Karpas-422 (cell line): ENCODE measurements at places on chromosomes 2 and 18.
A peak's percentile ranks its signal among the peaks of the same experiment; 100 is the strongest.

GRCh38 chr18:46563317-46563716 is 93.7 kb downstream of the LOXHD1 start:
- no peak for DNase-seq

GRCh38 chr18:9737472-9738121 is 29.5 kb downstream of the RAB31 start:
- DNase-seq = peak; percentile 24

- DNase-seq = no peak
Measured at GRCh38 chr2:80102026-80102425, 202.5 kb downstream of the LRRTM1 start.

GRCh38 chr2:135662088-135662487 is 79.6 kb upstream of the UBXN4 start:
- no peak for DNase-seq

DNA sequence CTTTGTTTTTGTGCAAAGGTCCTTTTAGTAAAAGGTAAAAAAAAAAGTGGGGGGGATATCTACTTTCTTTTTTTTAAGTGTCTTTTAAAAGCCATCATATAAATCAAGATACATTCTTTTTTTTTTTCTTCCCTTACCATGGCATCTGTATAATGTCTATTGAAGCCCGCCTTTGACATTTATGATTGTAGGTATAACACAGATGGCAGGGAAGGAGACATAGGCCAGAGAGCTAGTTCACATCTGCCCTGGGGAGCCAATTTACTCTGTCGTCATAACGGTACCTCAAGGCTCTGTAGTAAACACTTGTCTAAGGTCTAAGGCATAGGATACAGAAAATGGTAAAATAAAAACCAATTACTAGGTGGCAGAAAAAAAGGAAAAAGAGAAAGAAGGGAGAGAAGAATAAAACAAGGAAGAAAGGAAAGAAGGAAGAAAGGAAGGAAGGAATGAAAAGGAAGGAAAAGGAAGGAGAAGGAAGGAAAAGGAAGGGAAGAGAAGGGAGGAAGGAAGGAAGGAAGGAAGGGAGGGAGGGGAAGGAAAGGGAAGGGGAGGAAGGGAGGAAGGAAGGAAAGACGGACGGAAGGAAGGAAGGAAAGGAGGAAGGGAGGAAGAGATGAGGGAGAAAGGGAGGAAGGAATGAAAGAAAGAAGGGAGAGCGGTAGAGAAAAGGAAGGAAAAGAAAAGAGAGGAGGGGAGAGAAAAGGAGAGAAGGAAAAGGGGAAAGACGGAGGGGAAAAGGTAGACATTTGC is 343.5 kb downstream of the RBM43 start:
- DNase-seq = no peak

- no peak for DNase-seq
Measured at GRCh38 chr2:237612527-237613357, 14.6 kb upstream of the LRRFIP1 start.

GRCh38 chr2:126934809-126935208 is 36.1 kb downstream of the TEX51 start:
- no peak for DNase-seq

- DNase-seq = no peak
Measured at GRCh38 chr2:91975130-91975491, 2896.1 kb upstream of the TEKT4 start.

DNA sequence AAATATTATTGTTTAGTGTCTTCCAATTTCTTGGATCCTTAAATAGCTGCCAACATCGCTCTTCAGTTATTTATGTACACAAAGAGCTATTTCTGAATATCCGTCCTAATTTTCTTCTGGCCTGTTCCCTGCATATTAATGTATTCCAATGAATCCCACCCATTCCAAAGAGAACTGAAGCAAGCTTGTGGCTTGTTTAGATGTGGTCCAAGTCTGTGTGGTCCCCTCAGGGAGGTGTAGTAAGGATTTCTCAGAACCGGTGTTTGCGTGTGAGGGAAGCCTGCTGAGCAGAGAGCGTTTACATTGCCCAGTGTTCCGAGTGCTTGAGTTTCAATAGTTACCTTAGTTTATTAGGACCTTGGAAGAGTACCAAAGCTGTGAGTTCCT is 25.1 kb upstream of the IL1R1 start:
- no peak for DNase-seq

DNA sequence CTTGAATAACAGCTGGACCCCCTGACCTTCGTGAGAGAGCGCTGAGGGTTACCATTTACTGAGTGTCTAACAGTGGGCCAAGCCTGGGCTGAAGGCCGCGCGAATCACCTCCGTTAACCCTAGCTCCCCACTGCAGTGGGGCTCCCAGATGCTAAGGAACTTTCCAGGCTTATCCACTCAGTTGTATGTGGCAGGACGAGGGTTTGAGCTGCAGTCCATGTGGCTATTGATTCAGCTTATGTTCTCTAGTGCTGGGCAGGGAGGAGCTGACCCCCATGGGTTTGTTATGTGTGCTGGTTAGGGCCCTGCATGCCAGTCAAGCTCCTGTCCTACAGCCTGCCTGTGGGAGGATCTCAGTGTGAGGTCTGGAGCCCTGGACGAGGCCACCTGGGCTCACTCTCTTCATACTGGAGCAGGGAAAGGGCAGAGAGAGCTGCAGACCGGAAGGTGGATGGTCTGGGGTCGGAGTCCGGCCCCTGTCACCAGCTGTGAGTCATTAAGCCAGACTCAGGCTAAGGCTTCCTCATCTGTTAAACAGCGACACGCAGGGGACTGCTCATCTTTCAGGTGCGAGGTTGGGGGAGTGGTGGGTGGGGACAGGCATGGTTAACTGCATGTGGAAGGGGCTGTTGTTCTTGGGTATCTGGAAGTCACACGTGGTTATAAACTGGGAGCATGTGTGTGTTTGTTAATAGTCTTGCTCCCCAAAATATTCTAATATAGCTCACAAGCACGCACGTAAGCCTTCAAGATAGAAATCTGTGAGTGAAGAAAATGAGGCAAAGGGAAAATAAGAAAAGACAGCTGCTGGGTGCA is 6.6 kb downstream of the PSD4 start:
- DNase-seq = no peak

DNA sequence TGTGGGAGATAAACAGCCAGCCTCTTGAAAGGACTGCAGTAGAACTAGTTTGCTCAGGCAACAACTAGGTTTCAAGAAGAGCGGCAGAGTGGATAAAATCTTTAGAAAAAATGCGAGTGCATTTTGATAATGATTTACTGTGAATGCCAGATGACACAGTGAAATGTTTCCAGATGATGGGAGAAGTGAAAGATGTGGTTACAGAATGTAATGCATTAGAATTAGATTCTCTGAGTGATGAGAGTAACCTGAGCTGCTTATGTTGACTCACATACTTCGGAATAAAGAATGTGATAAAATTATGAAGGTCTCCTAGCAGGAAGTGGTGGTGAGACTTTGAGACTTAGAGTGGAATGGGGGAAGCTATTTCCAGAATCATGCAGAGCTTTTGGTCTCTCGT is 184.3 kb downstream of the GULP1 start:
- DNase-seq = no peak

DNA sequence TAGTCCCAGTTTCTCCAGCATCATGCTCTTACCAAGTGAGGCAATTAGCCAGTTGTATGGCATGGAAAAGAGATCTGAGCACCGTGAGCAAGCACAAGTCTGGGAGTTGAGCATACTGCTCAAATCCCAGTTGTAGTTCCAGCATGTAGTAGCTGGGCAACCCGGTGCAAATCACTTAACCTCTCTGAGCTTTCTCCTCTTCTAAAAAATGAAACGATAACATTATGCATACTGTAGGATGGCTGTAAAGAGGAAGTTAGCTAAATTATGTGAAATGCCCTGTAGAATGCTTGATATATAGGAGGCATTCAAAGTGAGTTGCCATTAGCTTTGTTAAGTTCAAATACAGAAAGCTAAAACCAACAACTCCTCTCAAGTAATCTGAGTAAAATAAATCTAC is 164.0 kb upstream of the ZEB2 start:
- DNase-seq = peak; percentile 81
